ENCODE measurements at places on chromosomes 13 and 19. TPM values are rescaled to one million over a fixed set of nuclear protein-coding genes. Genes with fewer than 3 reads are reported as not detected.

DNA sequence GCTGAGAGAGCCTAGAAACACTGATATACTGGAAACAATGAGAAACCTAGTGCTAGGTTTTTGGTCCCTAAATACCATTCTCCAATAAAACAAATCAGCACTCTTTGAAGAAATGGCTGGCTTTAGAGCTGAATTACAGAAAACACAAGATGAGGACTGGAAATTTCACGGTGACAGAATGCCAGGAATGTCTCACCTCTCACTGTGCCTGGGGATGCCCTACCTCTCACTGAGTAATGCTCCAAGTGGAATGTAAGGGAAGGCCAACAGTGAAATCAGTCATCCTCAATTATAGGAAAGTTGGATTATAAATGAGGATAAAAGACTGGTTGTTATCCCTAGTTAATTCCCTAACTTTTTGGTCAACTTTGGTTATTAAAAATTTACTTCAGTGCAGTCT is 259.0 kb downstream of the NALCN start:
- DNase-seq = no peak
- no peak overlapping the region for H3K4me3 ChIP-seq
- H3K27ac ChIP-seq = no peak overlapping the region
- H3K36me3 ChIP-seq = peaks cover 2% of the 10 kb centered on the region
- H3K27me3 ChIP-seq = peaks cover 46% of the 10 kb centered on the region

GRCh38 chr13:97276862-97277269 is 54.7 kb downstream of the MBNL2 start:
- no peak overlapping the region for H3K4me3 ChIP-seq
- H3K36me3 ChIP-seq = peaks cover 9% of the 10 kb centered on the region
- H3K27ac ChIP-seq = no peak overlapping the region

The ABCC4 gene
- 14.2 TPM for total RNA-seq

The ZNF563 gene
- total RNA-seq = 2.3 TPM

The RGL3 gene
- total RNA-seq = not detected

DNA sequence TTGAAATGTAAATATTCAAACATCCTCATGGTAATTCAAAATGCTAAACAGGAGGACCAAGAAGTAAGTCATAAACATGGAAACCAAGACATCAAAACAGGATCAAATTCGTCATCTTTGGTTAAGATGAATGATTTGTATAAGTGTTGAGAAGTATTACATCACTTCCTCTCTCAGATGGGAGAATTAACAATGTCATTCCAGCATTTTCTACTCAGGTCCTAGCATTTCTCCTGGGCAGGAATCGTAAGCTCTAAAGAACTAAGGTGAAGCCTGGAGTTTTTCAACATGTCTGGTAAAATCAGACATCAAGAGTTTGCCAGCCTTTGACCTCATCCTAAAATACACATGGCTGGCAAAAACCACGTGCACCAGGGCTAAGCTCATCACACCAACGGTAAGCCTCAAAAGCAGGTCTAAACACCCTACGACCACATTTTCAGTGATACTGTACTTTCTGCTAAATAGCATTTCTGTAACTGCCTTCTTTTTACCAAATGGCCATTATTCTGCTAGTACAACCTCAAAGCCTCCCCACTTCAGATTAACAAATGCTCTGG is 24.8 kb downstream of the RANBP3 start:
- H3K4me1 ChIP-seq = peaks cover 66% of the 10 kb centered on the region
- no peaks in the 10 kb centered on the region for H3K36me3 ChIP-seq
- H3K27ac ChIP-seq = peak overlapping the region; percentile 97

DNA sequence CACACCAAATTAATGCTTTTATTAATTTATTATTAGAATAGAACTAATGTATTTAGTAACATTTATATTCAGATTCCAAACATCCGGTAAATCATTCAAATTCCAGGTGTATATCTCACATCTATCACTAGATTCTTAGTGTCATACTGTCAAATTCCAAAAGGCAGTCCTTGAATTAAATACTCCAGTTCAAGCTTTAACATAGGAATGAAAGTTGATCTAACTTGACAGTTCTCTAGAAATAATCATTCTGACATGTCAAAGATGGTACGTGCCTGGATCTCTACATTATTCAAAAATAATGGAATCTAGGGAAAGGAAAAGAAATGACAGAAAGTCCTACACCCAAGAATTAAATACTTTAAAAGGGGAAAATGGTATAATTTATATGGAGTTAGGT is 1161.5 kb downstream of the PCDH9 start:
- H3K36me3 ChIP-seq = no peaks in the 10 kb centered on the region
- no peak overlapping the region for H3K4me3 ChIP-seq
- DNase-seq = no peak
- no peaks in the 10 kb centered on the region for H3K4me1 ChIP-seq
- H3K27me3 ChIP-seq = no peaks in the 10 kb centered on the region

The LILRB3 gene
- 6.2 TPM for total RNA-seq

The CEACAM16 gene
- not detected for total RNA-seq

The RBM42 gene
- total RNA-seq = 39.6 TPM

DNA sequence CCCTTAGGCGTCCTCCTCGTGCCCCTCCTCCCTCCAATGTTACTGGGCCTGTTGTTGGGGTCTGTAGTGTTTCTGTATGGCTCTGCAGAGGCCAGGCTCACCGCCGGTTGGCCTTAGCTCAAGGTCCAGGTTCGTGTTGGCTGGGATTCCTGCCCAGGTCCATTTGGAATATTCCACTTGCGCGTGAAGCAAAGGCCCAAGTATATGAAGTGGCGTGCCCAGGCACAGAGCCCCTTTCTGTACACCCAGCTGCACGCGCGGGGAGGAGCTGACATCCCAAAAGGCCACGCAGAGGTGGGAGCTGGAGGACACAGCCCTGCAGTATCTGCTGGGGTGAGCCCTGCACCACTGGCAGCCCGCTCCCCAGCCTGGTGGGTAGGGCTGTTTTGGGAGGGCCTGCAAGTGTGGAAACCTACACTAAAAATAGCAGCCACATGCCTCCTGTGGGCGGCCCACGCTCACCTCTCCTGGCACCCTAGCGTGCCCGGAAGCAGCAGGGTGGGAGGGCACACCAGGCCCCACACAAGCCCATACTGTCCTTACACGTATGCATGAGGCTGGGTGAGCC is 30.2 kb downstream of the CRTC1 start:
- H3K4me1 ChIP-seq = peaks cover 20% of the 10 kb centered on the region
- no peak overlapping the region for H3K27ac ChIP-seq
- no peak for DNase-seq
- H3K27me3 ChIP-seq = no peaks in the 10 kb centered on the region

DNA sequence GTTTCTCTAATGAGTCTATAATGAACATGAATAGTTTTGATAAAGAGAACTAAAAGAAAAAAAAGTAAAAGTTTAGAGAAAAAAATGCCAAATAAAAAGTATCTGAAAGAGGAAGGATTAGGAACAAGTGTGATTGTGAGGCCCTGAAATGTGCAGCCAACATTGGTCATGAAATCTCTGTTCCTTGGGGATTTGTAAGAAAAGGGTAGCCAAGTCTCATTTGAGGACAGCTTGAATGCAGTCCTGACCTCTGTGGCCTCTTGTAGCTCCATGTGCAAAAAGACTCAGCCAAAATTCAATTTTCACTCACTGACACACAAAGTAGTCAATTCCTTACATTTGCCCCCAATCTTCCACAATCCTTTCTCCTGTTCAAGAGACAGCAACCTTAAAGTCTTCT is 167.9 kb downstream of the KLF12 start:
- no peaks in the 10 kb centered on the region for H3K27me3 ChIP-seq
- peaks cover 2% of the 10 kb centered on the region for H3K36me3 ChIP-seq
- no peak for DNase-seq
- no peak overlapping the region for H3K4me3 ChIP-seq
- H3K4me1 ChIP-seq = peaks cover 31% of the 10 kb centered on the region

DNA sequence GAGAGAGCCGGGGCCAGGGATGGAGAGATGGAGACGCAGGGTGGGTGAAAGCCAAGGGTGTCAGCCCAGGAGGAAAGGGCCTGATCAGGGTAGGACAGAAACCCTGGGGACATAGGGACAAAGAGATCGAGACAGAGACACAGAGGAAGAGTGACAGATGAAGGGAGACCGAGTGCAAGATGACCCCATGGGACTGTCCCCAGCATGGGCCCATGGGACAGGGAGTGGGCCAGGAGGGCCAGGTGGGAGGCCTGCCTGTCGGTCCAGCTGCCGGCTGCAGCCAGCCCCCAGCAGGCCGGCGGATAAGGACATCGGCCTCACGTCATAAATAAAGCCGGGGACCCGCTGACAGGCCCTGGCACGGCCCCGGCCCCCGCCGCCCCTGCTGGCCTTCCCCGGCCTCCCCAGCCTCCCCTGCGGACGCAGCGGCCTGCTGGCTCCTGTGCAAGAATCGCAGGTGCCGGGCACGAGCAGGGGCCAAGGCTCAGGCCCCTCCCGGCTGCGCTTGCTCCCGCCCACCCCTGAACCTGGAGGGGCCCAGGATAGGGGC is 6.3 kb downstream of the REX1BD start:
- peak overlapping the region; percentile 86 for H3K4me3 ChIP-seq
- peaks cover 12% of the 10 kb centered on the region for H3K4me1 ChIP-seq
- no peak for DNase-seq
- no peaks in the 10 kb centered on the region for H3K36me3 ChIP-seq
- H3K27ac ChIP-seq = peak overlapping the region; percentile 41
- peaks cover 12% of the 10 kb centered on the region for H3K27me3 ChIP-seq

GRCh38 chr13:75699062-75699461 is 62.9 kb downstream of the LMO7 start:
- no peak overlapping the region for H3K4me3 ChIP-seq
- no peak overlapping the region for H3K27ac ChIP-seq
- no peak for DNase-seq
- H3K27me3 ChIP-seq = no peaks in the 10 kb centered on the region

DNA sequence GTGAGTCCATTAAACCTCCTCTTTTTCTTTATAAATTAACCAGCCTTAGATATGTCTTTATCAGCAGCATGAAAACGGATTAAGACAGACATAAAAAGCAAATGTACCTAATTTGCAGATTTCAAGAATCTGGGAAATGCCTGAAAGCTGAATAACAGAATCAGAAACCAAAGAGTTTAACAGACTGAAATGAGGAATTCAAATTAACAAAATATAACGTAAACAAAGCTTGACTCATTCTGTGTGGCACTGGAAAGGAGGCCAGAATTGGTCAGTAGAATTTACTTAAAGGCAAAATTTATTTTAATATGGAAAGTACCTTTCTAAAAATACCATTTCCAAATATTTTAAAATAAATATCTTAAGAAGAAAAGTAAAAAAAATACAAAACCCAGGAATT is 540.6 kb upstream of the HTR2A start:
- H3K36me3 ChIP-seq = no peaks in the 10 kb centered on the region
- DNase-seq = no peak
- no peaks in the 10 kb centered on the region for H3K27me3 ChIP-seq
- no peak overlapping the region for H3K4me3 ChIP-seq
- H3K27ac ChIP-seq = no peak overlapping the region
- H3K4me1 ChIP-seq = no peaks in the 10 kb centered on the region

GRCh38 chr19:18390065-18390907 is 4.3 kb downstream of the GDF15 start:
- H3K4me3 ChIP-seq = peak overlapping the region; percentile 63
- H3K36me3 ChIP-seq = no peaks in the 10 kb centered on the region
- peaks cover 9% of the 10 kb centered on the region for H3K4me1 ChIP-seq
- H3K27me3 ChIP-seq = peaks cover 32% of the 10 kb centered on the region

DNA sequence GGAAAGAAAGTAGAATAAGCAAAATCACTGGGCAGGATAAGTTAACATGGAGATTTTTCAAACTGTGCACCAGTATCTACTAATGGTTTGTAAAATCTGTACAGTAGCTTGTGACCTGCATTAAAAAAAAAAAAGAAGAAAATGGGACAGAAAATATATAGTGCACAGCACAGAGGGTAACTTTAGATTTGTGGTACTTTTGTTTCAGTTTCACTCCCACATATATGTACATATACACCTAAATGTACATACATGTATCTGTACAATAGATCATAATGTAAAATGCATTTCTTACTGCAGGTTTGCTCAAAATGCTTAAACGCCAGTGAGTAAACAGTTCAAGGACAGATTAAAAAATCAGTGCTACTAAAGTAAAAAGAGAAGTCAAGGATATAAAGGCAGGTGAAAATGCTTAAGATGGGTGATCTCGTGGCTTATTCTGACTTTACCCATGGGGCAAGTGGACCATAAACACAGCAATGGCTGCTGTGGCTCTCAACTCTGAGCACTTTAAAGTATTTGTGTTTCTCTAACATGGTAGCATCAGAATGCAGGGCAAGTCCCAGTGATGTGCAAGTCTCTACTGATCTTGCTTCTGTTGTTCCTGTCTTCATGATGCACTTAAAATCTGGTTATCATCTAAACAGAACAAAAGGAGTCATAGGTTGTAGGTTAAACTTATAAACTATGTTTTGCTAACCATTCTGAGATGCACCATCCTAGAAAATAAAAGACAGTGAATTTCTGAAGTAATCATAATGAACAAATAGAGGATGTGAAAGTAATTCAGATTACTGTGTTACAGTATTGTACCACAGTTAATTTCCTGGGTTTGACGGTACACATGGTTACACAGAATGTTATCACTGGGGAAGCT is 112.3 kb downstream of the MIPEP start:
- no peaks in the 10 kb centered on the region for H3K27me3 ChIP-seq
- H3K27ac ChIP-seq = peak overlapping the region; percentile 14
- H3K4me1 ChIP-seq = peaks cover 20% of the 10 kb centered on the region

GRCh38 chr19:3483226-3483628 is at the start of gene SMIM44:
SMIM44 (minus strand) TSS chr19:3483441; CDS start chr19:3483403, 38 bp downstream.
- peaks cover 12% of the 10 kb centered on the region for H3K4me1 ChIP-seq
- H3K27me3 ChIP-seq = no peaks in the 10 kb centered on the region
- no peak for DNase-seq
- H3K27ac ChIP-seq = no peak within 1 kb of the TSS
- H3K36me3 ChIP-seq = no peaks in the 10 kb centered on the region
- H3K4me3 ChIP-seq = no peak within 1 kb of the TSS

The NAA16 gene
- 41.5 TPM for total RNA-seq

All from T-helper 17 cell (primary cell).